ENCODE measurements at places on chromosomes 11 and 22. TPM values are rescaled to one million over a fixed set of nuclear protein-coding genes. Genes with fewer than 3 reads are reported as not detected.

GRCh38 chr22:30591191-30591587 is 521 bp downstream of the PES1 start:
- no peak overlapping the region for H3K4me3 ChIP-seq
- H3K36me3 ChIP-seq: peaks cover 15% of the 10 kb centered on the region
- H3K27me3 ChIP-seq: peaks cover 13% of the 10 kb centered on the region
- no peak overlapping the region for H3K27ac ChIP-seq

DNA sequence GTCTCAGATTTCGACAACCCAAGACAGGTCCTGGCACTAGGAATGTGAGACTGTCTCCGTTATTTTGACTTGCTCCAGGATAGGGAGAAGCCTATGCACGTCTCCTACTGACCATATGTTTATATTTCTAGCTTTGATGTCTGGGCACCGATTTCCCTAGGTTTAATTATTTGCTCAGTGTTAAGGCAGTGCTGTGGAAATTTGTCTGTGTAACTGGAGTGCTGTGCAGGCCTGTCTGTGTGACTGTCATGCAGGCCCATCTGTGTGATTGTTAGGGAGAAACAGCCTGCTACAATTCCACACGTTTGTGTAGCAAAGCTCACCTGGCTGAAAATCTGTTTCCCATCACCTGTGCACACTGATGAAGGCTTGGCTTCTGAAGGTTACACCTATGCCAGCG is 29.6 kb upstream of the HSPA8 start:
- H3K27ac ChIP-seq: no peak overlapping the region
- H3K4me3 ChIP-seq: no peak overlapping the region
- no peaks in the 10 kb centered on the region for H3K36me3 ChIP-seq
- H3K4me1 ChIP-seq: peaks cover 18% of the 10 kb centered on the region

- H3K36me3 ChIP-seq: peaks cover 35% of the 10 kb centered on the region
- no peaks in the 10 kb centered on the region for H3K27me3 ChIP-seq
- peaks cover 92% of the 10 kb centered on the region for H3K4me1 ChIP-seq
Measured at GRCh38 chr11:123452794-123453193, 22.7 kb downstream of the GRAMD1B start.

B4GALNT4 gene
- total RNA-seq: not detected

SAA1 gene
- not detected for total RNA-seq

MRPL49 gene
- 42.0 TPM for total RNA-seq

OR8D4 gene
- not detected for total RNA-seq

CASP5 gene
- not detected for total RNA-seq

SLC17A6 gene
- total RNA-seq: not detected

DNA sequence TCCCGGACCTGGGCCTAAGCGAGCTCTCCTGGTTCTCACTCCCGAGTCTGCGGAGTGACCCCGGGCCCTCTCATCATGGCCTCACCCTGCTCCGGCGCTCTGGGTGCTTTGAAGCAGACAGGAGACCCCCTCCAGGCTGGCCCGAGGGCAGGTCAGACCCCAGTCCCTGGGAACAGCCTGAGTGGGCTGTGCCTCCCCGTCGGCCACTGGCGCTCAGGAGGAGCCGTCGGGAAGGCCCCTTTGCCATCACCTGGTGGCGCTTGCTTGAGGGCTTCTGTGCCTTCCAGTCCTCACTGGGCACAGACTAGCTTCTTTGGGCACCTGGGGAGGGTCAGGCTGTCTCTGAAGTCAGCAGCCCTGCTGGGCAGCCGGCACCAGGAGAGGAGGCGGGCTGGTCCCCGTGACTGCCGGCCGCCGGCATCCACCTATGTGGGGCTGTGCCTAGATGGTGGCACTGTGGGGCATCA is 6.7 kb downstream of the BRSK2 start:
- no peaks in the 10 kb centered on the region for H3K36me3 ChIP-seq
- H3K4me3 ChIP-seq: no peak overlapping the region
- DNase-seq: no peak
- no peaks in the 10 kb centered on the region for H3K4me1 ChIP-seq
- peaks cover 11% of the 10 kb centered on the region for H3K27me3 ChIP-seq
- H3K27ac ChIP-seq: no peak overlapping the region

DNA sequence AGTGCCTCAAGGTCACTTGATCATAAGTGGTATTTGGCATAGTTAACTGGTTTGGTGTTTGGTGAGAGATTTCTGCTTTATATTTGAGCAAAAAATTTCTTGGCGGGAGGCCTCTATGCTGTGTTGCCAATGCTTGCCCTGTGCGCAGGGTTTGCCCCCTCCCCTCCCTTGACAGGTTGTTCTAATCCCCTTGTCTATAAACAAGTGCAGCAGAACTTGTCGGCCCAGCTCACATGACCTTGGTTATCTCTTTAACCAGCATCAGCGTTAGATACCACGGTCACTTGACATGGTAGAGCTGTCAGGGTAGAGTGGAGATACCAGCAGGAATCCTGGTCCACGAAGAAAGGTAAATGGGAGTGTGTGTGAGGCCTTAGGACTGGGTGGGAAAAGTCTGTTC is 35.6 kb downstream of the MARK2 start:
- DNase-seq: no peak
- peaks cover 22% of the 10 kb centered on the region for H3K36me3 ChIP-seq
- no peak overlapping the region for H3K4me3 ChIP-seq
- peaks cover 50% of the 10 kb centered on the region for H3K4me1 ChIP-seq

DNA sequence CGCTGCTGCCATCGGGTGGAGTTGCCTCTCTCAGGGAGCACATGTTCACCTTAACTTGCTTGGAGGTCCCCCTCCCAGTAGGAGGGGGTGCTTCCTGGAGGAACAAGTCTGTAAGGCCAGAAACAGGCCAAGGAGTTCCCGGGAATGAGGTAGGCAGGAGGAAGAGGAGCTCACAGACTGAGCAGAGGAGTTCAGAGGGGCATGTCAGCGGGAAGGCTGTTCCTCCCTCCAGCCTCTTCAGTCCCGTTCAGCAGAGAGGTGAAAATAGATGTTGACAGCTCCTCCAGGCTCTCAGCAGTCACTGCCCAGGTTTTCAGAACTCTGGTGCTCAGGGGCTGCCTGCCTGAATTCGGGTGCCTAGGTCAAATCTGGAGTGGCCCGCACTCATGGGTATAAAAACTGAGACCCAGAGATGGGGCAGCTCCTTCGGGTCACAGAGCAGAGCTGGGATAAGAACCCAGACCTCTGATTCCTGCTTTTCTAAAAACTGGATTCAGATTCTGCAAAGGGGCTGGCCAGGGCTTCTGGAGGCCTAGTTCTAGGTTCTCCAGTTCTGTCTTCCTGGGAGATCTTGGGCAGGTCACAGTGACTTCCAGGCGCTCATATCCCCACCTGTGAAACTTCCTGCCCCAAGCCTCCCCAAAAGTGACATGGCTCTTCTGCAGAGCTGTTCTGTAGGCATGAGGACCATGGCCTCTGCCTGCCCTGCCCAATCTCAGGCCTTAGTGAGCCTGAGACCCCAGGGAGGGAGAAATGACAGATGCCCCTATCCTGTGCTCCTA is 18.3 kb downstream of the ATG16L2 start:
- H3K4me1 ChIP-seq: peaks cover 29% of the 10 kb centered on the region
- H3K27ac ChIP-seq: peak overlapping the region; percentile 56
- DNase-seq: no peak
- no peak overlapping the region for H3K4me3 ChIP-seq
- peaks cover 22% of the 10 kb centered on the region for H3K36me3 ChIP-seq

NPAS4 gene
- total RNA-seq: not detected

DNA sequence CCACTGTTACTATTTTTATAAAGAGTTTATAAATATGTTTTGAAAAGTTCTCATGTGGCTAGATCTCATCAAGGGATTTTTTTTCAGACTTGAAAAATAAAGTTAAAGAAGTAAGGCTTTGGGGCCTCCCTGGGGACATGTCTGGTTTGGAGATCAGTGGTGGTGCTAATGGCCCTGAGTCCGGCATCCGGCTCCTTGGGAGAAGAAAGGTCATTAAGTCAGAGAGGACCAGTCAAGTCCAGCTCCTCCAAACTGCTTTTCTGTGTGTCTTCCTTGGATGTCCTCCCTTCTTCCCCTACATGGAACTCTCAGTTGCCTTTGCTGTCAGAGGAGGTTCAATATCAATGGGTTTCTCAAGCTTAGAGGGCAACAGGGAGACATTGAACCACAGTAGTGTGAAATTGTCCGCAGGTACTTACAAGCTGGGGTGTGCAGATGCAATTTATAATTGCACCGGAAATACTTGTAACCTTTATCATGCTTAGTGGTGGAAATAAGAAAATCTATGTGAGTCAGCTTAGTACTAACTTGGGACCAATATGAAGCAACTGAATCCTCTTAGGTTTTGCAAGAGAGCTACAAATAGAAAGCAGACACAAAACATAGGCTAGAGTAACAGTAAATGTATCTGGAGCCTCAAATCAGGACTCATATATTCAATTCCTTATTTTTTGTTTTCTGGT is 144.3 kb downstream of the TEAD1 start:
- H3K27ac ChIP-seq: no peak overlapping the region
- H3K36me3 ChIP-seq: no peaks in the 10 kb centered on the region
- H3K4me1 ChIP-seq: peaks cover 16% of the 10 kb centered on the region
- peaks cover 54% of the 10 kb centered on the region for H3K27me3 ChIP-seq
- H3K4me3 ChIP-seq: no peak overlapping the region

DNA sequence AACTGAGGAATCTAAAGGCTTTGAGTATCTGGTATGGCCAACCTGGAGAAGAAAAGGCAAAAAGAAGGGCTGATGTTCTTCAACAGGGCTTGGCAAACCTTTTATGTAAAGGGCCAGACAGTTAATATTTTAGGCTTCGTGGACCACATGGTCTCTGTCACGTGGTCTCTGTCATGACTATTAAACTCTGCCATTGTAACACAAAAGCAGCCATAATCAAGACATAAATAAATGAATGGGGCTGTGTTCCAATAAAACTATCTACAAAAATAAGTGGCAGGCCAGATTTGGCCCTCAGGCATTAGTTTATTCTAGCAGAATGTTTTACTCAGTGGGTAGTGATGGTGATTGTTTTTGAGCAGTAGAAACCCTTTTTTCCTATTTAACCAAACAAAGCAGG is 483 bp upstream of the ACCSL start:
- H3K4me1 ChIP-seq: no peaks in the 10 kb centered on the region
- no peaks in the 10 kb centered on the region for H3K36me3 ChIP-seq
- H3K4me3 ChIP-seq: no peak overlapping the region
- no peak for DNase-seq
- H3K27me3 ChIP-seq: peaks cover 6% of the 10 kb centered on the region

- H3K27ac ChIP-seq: no peak overlapping the region
- DNase-seq: no peak
- no peak overlapping the region for H3K4me3 ChIP-seq
- H3K36me3 ChIP-seq: peaks cover 5% of the 10 kb centered on the region
- H3K27me3 ChIP-seq: peaks cover 61% of the 10 kb centered on the region
Measured at GRCh38 chr22:17370026-17370765, 936 bp downstream of the CECR2 start.

DNA sequence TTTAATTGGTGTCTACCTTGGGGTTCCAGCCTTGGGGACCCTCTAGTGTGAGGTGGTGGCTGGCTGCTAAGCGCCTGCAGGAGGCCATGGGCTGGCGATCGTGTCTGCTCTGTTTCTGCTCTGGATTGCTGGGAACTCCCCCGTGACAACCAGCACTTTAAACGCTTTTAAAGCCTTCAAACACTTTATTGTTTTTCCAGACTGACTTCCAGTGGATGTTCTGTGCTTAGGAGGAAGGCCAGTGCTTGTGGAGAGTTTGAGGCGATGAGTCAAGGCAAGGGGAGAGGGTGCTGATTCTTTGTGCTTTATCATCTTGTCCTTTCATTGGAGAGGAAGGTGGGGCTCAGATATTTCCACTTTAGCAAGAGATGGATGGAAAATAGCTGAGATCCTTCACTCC is 81.6 kb downstream of the FLI1 start:
- peak overlapping the region; percentile 64 for H3K27ac ChIP-seq

DNA sequence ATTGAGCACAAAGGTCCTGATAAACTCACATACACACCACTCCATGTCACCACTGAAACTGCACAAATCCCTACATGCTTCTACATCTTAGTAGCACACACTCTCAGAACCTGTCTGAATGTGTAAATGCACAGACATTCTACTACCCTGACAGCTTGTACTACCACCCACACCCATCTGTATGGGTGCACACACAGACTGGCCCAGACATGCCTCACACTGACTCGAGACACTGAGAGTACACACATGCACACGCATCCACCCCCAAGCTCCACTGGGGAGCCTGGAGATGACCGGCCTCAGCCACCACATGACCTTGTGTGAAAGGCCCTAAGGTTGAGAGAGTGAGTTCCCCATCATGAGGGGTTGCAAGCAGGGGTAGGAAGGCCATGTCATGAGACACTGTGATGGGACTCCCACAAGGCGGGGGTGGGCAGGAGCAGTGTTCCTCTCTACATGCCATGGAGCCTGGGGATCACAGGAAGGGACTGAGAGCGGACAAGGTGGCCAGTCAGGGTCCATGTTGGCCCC is 28.1 kb downstream of the ARAP1 start:
- peaks cover 4% of the 10 kb centered on the region for H3K36me3 ChIP-seq
- no peak overlapping the region for H3K4me3 ChIP-seq
- peak overlapping the region; percentile 71 for H3K27ac ChIP-seq
- no peak for DNase-seq
- H3K4me1 ChIP-seq: peaks cover 48% of the 10 kb centered on the region
- no peaks in the 10 kb centered on the region for H3K27me3 ChIP-seq

DNA sequence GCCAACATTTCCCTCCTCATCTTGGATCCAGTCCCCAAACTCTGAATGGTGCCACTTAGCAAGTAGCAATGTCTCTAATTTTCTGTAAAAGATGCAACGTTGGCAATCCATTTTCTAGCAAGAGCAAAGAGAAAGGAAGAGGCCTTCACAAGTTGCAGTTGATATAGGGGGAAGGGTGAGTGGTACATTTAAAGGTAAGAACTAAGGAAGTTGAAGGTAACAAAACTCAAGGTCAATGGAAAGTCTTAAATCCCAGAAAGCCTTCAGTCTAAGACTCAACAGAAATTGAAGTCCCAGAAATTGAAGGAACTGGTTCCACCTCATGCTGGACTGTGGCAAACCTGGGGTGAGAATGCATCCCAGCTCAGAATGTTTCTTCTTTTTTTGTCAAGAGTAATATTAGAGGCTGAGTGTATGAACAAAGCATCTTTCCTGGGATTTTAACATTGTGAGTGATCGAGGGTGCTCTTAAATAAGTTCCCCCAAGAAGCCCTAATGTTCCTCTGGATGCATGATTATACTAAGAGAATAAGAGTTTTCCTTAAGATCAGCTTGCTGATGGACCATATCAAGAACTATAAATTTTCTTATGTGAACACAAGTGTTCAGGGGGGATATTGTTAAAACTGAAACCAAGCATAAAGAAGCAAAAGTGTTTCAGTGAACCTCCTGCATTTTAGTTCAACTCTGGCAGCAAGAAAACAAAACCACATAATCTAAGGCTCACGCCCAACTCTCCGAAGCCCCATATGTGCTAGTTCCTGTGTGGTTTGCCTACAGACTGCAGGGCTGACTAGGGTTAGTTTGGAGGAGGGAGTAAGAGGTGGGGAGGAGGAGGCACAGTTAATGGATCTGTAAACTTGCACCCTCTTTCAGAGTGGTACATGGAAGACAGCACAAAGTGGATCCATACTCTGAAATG is at the start of gene GRAP2:
TSS of gene GRAP2 (plus strand) at position 779 of the 922 bp plus-strand sequence. CDS start 46,023 bp downstream, outside the sequence.
- peak within 1 kb of the TSS; percentile 90 for H3K4me3 ChIP-seq
- H3K4me1 ChIP-seq: peaks cover 16% of the 10 kb centered on the region
- peaks cover 41% of the 10 kb centered on the region for H3K36me3 ChIP-seq

DRD2 gene
- 1.4 TPM for total RNA-seq

- H3K27ac ChIP-seq: peak overlapping the region; percentile 91
- peaks cover 60% of the 10 kb centered on the region for H3K4me1 ChIP-seq
- DNase-seq: peak; percentile 90
- no peaks in the 10 kb centered on the region for H3K27me3 ChIP-seq
- H3K36me3 ChIP-seq: no peaks in the 10 kb centered on the region
Measured at GRCh38 chr22:39117585-39118191, 20.6 kb downstream of the APOBEC3H start.
